ENCODE measurements at places on chromosomes 1 and 21.

DNA sequence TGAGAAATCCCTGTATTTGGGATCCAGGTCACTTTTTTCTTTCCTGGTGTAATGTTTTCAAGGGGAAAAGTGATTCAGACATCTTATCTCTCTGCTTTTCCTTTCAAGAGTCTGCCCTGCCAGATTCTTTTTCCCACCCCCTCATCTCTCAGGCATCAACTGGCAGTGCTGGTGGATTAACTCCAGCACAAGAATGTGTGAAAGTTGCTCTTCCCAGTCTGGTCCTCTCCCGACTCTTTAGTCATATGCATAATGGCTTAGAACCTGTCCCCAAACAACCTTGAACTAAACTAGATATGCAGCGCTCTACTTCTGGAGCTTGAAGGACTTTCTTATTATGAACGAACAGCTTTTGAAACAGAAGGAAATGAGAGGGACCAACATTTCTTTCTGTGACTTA is 88.5 kb downstream of the SLC44A5 start:
- DNase-seq: no peak

DNA sequence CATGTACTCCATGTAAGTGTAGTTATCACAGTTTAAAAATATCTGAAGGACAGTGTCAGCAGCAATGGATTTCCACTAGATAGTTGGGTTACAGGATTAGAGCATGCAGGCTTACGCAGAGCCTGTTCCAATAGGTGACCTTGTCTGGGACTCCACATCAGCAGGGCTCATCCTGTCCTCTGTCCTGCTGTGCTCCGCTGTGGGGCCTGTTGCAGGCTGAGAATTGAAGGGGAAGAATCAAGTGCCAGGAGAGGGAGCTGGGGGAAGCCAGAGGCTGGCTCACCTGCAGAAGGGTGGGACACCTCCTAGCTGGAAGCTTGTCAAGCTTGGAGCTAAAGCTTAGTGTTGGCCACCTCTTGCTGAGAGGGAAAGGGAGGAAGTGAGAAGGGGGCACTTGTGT is 62.8 kb downstream of the XCL2 start:
- DNase-seq: no peak

- DNase-seq: no peak
These were observed 152.2 kb downstream of the LIPI start for GRCh38 chr21:14058566-14058965.

- DNase-seq: no peak
These were observed 68.5 kb upstream of the ZBTB18 start for GRCh38 chr1:243982447-243983018.

GRCh38 chr1:15423355-15424077 is 13.8 kb downstream of the EFHD2 start:
- no peak for DNase-seq

GRCh38 chr1:67684526-67685066 is 405 bp upstream of the GADD45A start:
- peak; percentile 84 for DNase-seq

DNA sequence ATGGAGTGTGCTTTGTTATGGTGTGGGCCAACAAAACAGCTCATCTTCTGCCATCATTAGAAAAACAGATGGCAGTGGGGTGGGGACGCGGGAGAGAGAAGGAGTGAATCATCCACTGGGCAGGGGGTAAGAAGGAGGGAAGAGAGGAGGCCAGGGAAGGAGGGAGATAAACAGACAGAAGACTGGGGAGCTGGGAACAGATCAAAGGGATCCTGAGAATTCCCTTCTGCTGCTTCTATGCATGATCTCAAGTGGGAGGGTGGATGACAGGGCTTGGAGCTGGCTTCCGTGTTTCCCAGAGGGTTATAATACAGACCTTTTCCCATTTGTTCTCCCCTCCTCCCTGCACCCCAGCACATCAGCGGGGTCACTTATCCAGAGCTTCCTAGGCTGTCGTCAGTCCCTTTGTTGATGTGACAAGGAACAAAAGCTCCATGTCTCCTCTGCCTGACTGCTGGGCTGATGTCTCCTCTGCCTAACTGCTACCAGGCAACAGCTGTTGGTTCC is 338.6 kb downstream of the PAPPA2 start:
- DNase-seq: no peak

DNA sequence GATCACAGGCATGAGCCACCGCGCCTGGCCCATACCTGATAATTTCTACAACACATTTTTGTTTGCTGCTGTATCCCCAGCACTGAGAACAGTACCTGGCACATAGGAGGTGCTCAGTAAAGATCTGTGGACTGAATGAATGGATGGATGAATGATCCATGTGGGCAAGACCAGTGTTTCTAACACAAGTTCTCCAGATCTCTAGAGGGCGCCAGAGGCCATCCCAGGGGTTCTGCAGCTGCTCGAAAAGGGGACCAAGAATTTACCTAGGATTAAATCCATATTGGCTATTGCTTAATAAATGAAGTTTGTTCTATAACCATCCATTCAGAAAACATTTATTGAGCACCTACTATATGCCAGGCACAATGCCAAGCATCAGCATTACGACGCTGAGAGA is 167.7 kb downstream of the ACTL8 start:
- DNase-seq: no peak

GRCh38 chr1:108077991-108078390 is 113.0 kb upstream of the VAV3 start:
- no peak for DNase-seq

DNA sequence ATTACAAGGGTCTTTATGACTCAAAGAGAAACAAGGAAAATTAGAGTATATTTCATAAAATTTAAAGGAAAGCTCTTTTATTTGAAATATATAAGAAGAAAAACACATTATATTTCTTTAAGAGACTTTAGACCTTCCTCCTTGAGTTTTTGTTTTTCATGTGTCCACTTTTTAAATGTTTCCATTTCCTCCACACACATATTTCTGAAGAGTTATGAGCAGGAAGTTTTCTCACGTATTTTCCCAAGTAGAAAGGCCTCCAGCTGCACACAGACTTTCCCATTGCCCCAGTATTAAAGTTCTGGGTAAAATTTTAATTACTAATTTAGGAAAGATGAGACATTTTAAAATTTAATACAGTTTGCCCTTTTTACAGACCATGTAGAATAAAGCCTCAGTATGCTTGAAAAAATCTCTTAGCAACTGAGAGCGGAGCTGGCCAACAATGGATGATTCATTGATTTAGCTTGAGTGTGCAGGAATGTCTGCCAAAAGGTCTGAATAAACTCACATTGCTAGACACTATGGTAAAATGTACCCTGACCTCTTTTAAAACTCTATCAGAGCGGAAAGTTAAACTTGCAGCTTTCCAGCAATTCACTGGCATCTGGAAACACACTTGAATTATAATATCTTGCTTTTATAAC is 57.9 kb downstream of the DDAH1 start:
- DNase-seq: no peak

GRCh38 chr1:89519779-89520358 is 4.8 kb upstream of the LRRC8B start:
- DNase-seq: no peak

DNA sequence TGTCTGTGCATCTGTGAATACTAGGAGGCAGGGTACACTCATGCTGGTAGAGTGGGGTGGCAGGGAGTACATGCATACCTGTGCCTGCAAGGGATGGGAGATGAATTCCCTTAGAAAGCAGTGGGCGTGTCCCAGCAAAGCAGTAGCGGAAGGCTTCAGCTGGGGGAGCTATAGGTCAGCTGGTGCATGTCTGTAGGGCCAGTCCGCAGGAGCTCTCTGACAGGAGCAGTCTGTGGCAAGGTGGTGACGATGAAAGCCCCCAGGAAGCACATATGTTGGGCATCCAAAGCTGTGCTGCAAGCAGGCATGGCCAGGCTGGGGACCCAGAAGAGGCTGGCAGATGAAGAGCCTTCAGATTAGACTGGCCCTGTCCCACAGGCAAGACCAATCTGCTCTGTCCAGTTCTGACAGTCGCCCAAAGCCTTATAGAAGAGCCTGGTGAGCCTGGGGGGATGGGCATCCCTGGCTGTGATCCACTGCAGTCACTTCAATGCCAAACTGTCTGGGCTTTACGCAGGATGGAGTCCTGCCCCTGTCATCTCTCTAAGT is 1.8 kb upstream of the OR2M4 start:
- DNase-seq: no peak

DNA sequence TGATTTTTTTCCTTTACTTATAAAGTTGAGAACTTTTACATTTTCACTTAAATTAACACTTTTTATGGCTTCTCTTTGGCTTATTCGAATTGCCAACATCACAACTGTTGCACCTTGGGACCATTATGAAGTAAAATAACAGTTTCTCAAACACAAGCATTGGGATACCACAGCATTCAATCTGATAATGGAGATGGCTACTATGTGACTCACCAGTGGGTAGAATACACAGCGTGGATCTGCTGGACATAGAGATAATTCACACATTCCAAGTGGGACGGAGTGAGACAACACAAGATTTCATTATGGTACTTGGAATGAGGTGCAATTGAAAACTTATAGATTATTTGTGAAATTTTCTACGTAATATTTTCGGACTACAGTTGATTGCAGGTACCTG is 68.0 kb downstream of the ADAMTS1 start:
- DNase-seq: no peak

GRCh38 chr1:151737026-151737425 is 15.7 kb downstream of the RIIAD1 start:
- no peak for DNase-seq

DNA sequence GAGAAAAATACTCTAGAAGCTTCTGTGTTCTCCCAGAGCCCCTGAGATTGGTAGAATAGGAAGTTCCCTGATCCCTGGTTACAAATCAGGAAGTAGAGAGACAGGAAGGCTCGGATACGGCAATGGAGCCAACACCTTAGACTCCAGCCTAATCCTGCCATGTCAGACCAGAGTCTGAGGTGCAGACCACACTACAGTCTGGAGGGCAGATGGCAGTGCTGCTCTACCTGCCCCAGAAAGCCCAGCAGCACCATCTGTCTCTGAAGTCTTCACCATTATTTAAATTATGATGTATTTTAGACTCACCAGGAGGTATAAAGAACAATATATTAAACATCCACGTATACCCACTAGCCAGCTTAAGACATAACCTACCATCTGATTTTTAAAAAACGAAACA is 93.0 kb downstream of the MTR start:
- DNase-seq: no peak

GRCh38 chr1:105294838-105295237 is 1545.1 kb downstream of the AMY1C start:
- no peak for DNase-seq
